Epithelial cell of proximal tubule (primary cell): ENCODE measurements at places on chromosomes 7 and 10.

DNA sequence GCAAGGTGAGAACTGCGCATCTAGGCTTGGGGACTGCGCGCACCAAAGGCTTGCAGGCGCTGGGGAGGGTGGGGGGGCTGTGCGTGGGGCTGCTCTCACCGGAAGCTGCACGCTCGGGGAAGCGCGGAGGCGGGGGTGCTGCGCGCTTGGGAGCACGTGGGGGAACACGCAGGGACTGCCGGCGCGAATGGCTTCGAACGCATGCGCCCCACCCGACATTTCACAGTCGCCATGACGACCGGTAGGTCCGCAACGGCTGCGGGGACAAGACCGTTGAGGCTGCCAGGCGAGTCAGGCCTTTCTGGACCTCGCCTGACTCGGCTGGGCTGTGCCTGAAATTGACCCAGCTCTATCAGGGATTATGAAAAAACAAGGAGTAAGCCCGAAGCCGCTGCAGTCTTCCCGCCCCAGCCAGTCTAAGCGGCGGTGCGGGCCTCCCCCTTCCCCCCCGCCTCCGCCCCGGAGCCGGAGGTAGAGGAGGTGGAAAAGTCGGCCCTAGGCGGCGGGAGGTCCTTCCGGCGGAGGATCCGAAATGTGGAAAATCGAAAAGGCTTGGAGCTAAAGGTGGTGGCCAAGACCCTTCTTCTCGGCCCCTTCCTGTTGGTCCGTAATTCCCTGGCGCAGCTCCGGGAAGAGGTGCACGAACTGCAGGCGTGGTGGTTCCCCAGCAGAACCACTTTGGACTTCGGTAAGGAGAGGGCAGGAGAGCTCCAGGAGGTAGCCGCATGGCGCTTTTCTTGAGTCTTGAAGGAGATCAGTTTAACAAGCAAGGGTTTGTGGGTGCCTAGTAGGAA, 34.9 kb upstream of the STEAP1 start:
- no peak for DNase-seq

DNA sequence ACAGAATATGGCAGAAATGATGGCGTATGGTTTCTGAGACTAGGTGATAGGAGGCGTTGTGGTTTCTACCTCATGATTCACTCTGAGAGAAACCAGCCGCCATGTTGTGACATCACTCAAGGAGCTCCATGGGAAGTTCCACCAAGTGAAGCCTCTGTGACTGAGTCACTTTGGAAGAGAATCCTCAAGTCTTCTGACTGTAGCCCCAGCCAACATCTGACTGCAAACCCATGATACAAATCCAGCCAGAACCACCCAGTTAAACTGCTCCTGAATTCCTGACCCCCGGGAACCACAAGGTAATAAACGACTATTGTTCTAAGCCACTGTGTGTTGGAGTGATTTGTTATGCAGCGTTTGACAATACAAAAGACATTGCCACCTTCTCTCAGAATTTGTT, 91.1 kb upstream of the CARD11 start:
- no peak for DNase-seq

DNA sequence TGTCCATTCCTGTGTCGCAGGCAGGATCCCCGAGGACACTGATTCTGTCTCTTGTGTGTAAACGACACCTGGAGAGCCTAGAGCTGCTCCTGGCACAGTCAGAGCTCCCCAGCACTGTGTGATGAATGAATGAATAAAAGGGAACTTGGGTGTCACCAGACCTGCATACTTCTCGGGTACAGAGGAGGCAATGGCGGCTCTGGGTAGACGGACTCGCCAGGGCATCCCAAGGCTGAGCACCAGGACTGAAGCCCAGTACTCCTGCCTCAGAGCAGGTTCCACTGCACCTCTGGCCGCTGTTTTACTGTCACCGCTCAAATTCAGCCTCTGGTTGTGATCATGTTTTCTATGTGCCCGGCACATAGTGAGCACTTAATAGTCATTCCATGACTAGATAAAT, 255.8 kb downstream of the GLRX3 start:
- DNase-seq = no peak

GRCh38 chr10:31170636-31171035, 139.0 kb upstream of the ZNF438 start:
- no peak for DNase-seq

- DNase-seq = no peak
Observed at GRCh38 chr7:81383846-81384245, 386.0 kb downstream of the HGF start.

DNA sequence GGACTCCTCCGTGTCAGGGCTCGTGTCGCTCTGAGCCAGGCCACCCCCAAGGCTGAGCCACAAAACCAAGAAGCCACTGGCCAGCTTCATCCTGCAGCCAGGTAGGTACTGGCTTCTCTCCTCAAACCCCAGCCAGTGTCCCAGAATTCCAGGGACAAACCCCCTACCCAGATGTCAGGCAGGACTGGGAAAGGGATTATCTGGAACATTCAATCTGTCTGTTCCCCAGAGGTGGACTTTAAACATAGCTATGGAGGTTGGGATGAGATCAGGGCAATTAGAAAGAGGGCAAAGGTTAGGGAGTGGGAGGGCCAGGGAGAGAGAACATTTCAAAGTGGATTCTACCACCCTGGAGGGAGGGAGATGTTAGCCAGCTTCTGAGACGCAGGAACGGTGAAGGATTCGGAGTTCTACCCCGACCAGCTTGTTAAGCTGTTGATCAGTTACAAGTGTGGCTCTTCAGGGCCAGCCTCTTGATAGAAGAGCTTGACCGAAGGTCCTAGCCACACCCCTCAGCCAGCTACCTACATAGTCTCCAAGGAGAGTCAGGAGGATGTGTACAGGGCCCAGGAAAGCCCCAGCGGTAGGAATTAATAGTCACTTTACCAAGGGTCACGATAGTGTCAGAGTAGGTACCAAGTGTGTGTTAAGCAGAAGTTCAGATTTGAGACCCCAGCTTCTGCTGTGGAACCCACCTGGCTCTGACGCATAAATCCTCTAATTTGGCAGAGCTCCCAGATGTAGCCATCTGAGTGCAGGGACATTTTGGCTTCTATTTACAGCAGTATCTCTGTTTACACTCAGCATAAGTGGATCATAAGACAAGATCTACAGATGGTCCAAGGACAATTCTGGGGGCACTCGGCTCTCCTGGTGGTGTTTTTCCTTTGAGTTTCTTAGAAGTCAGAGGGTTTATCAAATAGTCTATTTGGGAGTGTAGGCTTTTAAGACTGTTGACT, at the start of gene PLA2G12B:
Gene PLA2G12B, minus strand, starts transcription at position 211 of the 959 bp plus-strand sequence. Its CDS starts 121 bp downstream, at position 90.
- DNase-seq = no peak

- DNase-seq = no peak
Observed at GRCh38 chr10:98320486-98321185, 52.6 kb upstream of the LOXL4 start.

GRCh38 chr10:133357285-133358161, at the start of gene FUOM:
Gene FUOM (minus strand): TSS chr10:133358019. CDS start chr10:133358007, 12 bp downstream.
- no peak for DNase-seq

GRCh38 chr10:89224739-89225443, 17.8 kb upstream of the CH25H start:
- no peak for DNase-seq

GRCh38 chr10:17669185-17669872, 25.4 kb downstream of the STAM start:
- no peak for DNase-seq

GRCh38 chr10:96413151-96413787, 54.5 kb upstream of the OPALIN start:
- DNase-seq = no peak

DNA sequence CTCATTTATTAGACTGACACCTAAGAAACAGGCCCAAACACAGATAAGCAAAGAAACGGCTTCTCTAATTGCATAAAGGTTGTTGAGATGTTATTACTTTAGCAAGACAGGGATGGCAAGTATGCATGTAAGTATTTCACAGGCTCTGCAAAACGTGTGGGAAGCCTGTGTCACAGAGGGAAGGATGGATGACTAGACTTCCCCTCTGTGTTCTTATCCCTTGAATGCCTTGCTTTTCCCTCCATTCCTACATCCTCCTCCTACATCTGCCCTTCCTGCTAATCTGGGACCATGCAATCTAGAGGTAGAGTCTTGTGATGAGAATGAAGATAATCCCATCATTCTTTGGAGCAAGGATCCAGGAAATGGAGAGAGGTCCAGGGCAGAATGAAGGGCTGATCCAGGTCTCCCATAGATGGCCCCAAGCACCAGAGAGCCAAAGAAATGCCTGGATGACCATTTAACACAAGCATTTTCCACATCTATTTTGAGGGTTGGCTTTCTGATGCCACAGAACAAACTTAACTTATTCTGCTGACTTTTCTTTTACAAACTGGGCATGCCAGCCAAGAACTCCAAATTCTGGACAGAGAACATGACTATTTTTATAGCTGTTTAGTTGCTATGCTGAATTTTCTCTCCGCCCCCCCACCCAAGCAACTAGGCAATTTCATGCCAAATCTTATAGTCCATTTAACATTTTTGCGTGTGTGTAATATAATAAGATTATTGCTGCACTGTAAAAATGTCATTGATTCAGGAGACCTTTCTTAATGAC, 48.1 kb downstream of the NRP1 start:
- no peak for DNase-seq

DNA sequence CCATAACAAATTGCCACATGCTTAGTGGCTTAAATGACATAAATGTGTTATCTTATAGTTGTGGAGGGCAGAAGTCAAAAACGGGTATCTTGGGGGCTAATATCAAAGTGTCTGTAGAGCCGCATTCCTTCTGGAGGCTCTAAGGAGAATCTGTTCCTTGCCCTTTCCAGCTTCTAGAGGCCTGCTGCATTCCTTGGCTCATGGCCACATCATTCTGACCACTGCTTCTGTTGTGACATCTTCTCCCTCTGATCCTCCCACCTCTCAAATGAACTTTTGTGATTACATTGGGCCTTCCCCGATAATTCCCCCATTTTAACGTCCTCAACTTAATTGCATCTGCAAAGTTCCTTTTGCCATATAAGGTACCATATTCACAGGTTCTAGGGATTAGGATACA, 76.1 kb downstream of the CYP26A1 start:
- no peak for DNase-seq

- DNase-seq = no peak
Observed at GRCh38 chr10:8150401-8150905, 96.0 kb downstream of the GATA3 start.

DNA sequence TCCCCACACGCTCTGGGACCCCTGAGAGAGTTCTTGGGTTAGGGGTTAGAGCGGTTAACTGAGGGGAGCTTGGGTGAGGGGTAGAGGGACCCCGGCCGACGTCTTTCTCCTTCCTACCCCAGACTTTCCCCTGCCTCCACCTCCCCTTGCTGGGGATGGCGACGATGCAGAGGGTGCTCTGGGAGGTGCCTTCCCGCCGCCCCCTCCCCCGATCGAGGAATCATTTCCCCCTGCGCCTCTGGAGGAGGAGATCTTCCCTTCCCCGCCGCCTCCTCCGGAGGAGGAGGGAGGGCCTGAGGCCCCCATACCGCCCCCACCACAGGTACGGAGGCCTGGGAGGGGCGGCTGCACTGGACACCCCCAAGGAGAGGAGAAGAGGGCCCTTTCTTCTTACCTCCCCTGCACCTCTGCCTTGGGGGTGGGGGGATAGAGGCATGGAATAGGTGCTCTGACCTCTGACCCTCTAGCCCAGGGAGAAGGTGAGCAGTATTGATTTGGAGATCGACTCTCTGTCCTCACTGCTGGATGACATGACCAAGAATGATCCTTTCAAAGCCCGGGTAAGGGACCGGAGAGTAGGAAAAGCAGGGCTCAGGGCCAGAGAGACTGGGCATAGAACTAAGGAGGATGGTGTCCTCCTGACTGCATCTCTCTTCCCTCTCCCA, 1.1 kb downstream of the ZYX start:
- DNase-seq = no peak

DNA sequence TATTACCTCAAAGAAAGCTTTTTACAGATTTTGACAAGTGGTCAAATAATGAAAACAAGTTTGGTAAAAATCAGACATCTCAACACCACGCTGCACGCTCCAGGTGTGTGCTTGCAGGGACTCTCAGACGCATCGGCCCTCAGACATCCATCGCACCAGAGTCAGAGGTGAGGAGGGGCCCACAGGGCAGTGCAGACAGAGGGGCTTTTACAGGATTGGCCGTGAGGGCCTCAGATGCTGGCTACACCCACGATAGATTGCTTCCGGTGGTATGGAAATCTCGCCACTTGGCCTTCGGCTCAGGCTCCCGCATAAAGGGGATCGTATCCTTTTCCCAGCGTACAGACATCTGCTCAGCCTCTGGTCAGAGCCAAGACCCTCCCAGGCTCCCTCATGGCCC, 72.1 kb downstream of the TCERG1L start:
- no peak for DNase-seq

GRCh38 chr7:133230591-133231194, 22.2 kb upstream of the EXOC4 start:
- DNase-seq = no peak

DNA sequence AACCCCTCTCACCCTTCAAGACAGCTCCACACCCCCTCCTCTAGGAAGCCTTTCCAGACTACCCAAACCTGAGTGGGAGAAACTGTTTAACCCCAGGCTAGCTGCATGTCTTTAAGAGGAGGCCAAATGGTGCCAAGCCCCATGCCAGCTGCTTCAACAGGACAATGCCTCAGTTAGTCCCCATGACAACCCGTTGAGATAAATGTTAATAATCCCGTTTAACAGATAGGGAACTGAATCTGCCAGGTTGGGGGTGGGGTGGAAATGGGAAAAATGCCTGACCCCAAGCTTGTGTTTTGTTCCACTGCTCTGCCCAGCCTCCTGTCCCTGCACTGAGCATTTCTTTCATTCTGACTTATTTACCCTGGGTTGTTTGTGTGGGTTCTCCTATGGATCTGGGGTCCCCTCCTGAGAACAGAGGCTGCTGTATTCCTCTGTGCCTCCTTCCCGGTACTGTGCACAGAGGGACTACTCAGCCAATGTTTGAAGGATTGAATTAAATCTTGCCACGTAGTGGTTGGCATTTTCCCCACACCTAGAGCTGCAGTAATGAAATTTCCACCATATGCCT, 452.6 kb upstream of the ZMIZ1 start:
- no peak for DNase-seq

- no peak for DNase-seq
Observed at GRCh38 chr7:116717137-116717536, 45.1 kb downstream of the MET start.

- DNase-seq = no peak
Observed at GRCh38 chr10:48455392-48456151, 149.1 kb downstream of the MAPK8 start.

GRCh38 chr10:129642427-129642826, 175.4 kb downstream of the MGMT start:
- DNase-seq = peak; percentile 76

DNA sequence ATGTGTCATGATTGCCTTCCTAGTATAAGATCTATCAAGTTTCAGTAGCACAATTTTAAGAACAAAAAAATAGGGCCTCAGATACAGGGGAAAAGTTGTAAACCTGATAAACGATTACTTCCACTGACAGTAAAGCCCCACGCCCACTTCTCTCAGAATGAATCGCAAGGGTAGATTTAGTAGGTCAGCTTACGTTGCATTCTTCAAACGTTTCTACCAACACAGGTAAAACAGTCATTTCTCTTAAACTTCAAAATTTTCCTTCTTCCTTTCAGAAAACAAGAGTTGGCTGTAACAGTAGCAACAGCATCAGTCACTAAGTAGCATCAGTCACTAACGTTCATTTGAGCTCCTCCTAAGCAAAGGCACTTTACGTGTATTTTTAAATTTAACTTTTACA, 221.5 kb downstream of the ADAM12 start:
- DNase-seq = no peak
